Cardiac ventricle fibroblast (primary cell): ENCODE measurements at places on chromosomes 5 and 9. TPM values are rescaled to one million over a fixed set of nuclear protein-coding genes. Genes with fewer than 3 reads are reported as not detected.

The ZNF883 gene
- total RNA-seq, result 1.7 and 1.8 TPM in 2 replicates

The ARHGAP26 gene
- 2.5 and 4.4 TPM in 2 replicates for total RNA-seq

The DNAH5 gene
- 0.05 and 0.12 TPM in 2 replicates for total RNA-seq

The COL23A1 gene
- 0.29 and 0.75 TPM in 2 replicates for total RNA-seq

The SLC25A48 gene
- total RNA-seq, result not detected in 2 replicates

The LPAR1 gene
- 30.4 and 39.0 TPM in 2 replicates for total RNA-seq

The GPR151 gene
- total RNA-seq, result not detected in 2 replicates

The TRIM14 gene
- total RNA-seq, result 1.2 and 3.2 TPM in 2 replicates

The KCTD16 gene
- 0.10 and 0.12 TPM in 2 replicates for total RNA-seq

The LCN1 gene
- total RNA-seq, result not detected in 2 replicates

The LRSAM1 gene
- total RNA-seq, result 9.5 and 16.3 TPM in 2 replicates

The SLC2A8 gene
- total RNA-seq, result 6.7 and 7.7 TPM in 2 replicates

The RIMOC1 gene
- total RNA-seq, result 18.0 and 19.0 TPM in 2 replicates

The MYO10 gene
- 15.7 and 22.0 TPM in 2 replicates for total RNA-seq

The CATSPER3 gene
- not detected in 2 replicates for total RNA-seq

The GZMA gene
- not detected in 2 replicates for total RNA-seq

The CARTPT gene
- not detected in 2 replicates for total RNA-seq

The HTR1A gene
- not detected in 2 replicates for total RNA-seq

The NRARP gene
- 0.29 and 1.7 TPM in 2 replicates for total RNA-seq

The PCDHGA10 gene
- 8.7 and 11.3 TPM in 2 replicates for total RNA-seq

The RCL1 gene
- 7.8 and 12.4 TPM in 2 replicates for total RNA-seq

The ZDHHC11 gene
- 0.20 and 0.75 TPM in 2 replicates for total RNA-seq

The MAST4 gene
- 21.4 and 26.7 TPM in 2 replicates for total RNA-seq

The LECT2 gene
- total RNA-seq, result not detected in 2 replicates

The SLC46A2 gene
- total RNA-seq, result not detected in 2 replicates

The MCIDAS gene
- total RNA-seq, result not detected in 2 replicates

The SPATA31A3 gene
- not detected in 2 replicates for total RNA-seq

The NOL8 gene
- 26.8 and 28.4 TPM in 2 replicates for total RNA-seq

The CPEB4 gene
- total RNA-seq, result 6.1 and 6.8 TPM in 2 replicates

The DNM1 gene
- total RNA-seq, result 3.6 and 5.6 TPM in 2 replicates

The ARID3C gene
- 0.12 and 0.34 TPM in 2 replicates for total RNA-seq

The MAMDC2 gene
- 0.81 and 2.0 TPM in 2 replicates for total RNA-seq

The RALGDS gene
- total RNA-seq, result 9.6 TPM in 2 replicates

The MACIR gene
- 12.4 and 14.9 TPM in 2 replicates for total RNA-seq

The SPATA31D4 gene
- not detected in 2 replicates for total RNA-seq

The SPAG8 gene
- 1.4 TPM in 1 of 2 replicates, not detected in the other for total RNA-seq

The FBP1 gene
- total RNA-seq, result not detected in 2 replicates

The MCTP1 gene
- 1.9 and 2.2 TPM in 2 replicates for total RNA-seq

The SEMA5A gene
- 17.5 and 17.8 TPM in 2 replicates for total RNA-seq

The PCDHB3 gene
- total RNA-seq, result 0.34 and 1.1 TPM in 2 replicates

The CDKN2B-AS1 gene
- 1.2 and 3.1 TPM in 2 replicates for total RNA-seq

The CDX1 gene
- total RNA-seq, result not detected in 2 replicates

The ASB6 gene
- total RNA-seq, result 10.4 and 11.4 TPM in 2 replicates

The IL4 gene
- total RNA-seq, result not detected in 2 replicates

The MELK gene
- total RNA-seq, result 2.5 and 4.5 TPM in 2 replicates
